Stimulated activated CD4-positive, alpha-beta T cell treated with anti-CD3 and anti-CD28 coated beads, Interleukin-2, amount 100 ng/mL, for 24 hours (primary cell): ENCODE measurements at places on chromosomes 1 and 21.

DNA sequence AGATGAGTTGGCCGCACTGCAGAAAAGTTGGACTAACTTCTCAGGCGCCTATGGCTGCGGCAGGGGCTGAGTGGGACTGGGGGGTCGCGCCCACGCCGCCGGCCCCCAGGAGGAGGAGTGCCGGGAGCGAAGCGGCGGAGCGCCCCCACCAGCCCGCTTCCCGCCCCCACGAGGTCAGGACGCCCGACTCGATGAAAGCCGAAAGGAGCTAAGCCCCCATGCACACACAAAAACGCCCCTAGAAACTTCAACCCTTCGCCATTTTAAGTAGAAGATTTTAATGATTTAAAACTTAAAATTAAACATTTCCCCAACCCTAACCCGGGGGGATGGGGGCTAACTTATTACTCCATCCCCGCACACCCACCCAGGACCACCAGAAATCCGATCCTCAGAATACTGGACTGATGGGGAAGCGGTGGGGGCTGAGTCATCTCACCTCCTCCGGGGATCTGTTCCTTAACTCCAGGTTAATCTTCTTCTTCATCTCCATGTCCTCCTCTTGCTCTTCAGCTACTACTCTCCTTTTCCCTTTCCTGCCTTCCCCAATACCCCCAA is 539 bp downstream of the ANP32E start:
- peak; percentile 46 for DNase-seq

DNA sequence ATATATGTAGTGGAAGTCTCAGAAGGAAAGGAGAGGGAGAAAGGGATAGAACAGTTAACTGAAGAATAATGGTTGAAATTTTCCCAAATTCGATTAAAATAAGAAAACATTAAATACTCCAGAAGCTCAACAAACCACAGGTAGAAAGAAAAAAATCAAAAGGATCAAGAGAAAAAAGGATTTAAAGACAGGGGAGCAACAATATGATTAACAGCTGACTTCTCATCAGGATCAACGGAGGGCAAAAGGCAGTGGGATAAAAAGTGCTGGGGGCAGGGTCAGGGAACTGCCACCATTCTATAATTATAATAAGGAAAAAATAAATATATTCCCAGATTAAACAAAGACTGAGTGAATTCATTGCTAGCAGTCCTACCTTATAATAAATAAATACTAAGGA is 55.3 kb downstream of the CDKN2C start:
- DNase-seq: no peak

- DNase-seq: no peak
Measured at GRCh38 chr1:111843177-111843576, 87.5 kb downstream of the DDX20 start.

- no peak for DNase-seq
Measured at GRCh38 chr1:42163114-42163513, 1.4 kb downstream of the GUCA2A start.

GRCh38 chr1:91171898-91172297 is 150.1 kb upstream of the ZNF644 start:
- DNase-seq: no peak

GRCh38 chr1:2969845-2970291 is 51.4 kb upstream of the ACTRT2 start:
- DNase-seq: no peak
